A673 (cell line): ENCODE measurements at places on chromosomes 4 and X. TPM values are rescaled to one million over a fixed set of nuclear protein-coding genes. Genes with fewer than 3 reads are reported as not detected.

PRSS12 gene
- 3.1 and 4.7 TPM in 2 replicates for total RNA-seq

KLB gene
- not detected in 2 replicates for total RNA-seq

DNA sequence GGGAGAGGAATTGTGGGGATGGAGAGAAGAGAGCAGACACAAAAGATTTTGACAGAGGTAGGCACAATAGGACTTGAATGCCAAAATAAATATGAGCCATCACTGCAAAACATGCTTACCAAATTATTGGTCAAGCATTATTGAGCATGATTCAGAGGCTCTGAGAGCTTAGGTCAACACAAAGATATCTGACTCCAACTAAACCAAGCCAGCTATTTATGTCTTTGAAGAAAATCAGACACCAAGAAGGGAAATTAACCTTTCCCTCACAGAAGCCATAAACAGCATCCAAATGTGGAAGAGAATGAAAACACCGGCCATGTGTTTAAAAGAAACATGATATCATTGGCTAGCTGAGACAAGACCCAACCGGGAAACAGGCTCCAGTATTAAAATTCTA lies 323.2 kb downstream of the RAB28 start:
- DNase-seq = no peak
- no peaks in the 10 kb centered on the region for H3K4me1 ChIP-seq
- H3K4me3 ChIP-seq = no peak overlapping the region

GRCh38 chrX:111387470-111388070 lies 24.4 kb downstream of the DCX start:
- DNase-seq = no peak
- peaks cover 5% of the 10 kb centered on the region for H3K27me3 ChIP-seq
- H3K4me3 ChIP-seq = no peak overlapping the region
- no peaks in the 10 kb centered on the region for H3K36me3 ChIP-seq
- no peaks in the 10 kb centered on the region for H3K4me1 ChIP-seq

GRCh38 chrX:12229986-12230385 lies 91.7 kb downstream of the FRMPD4 start:
- H3K4me1 ChIP-seq = no peaks in the 10 kb centered on the region
- H3K36me3 ChIP-seq = no peaks in the 10 kb centered on the region
- no peak overlapping the region for H3K27ac ChIP-seq
- H3K4me3 ChIP-seq = no peak overlapping the region
- DNase-seq = no peak

- no peak for DNase-seq
- H3K4me3 ChIP-seq = no peak overlapping the region
- H3K27ac ChIP-seq = no peak overlapping the region
- H3K27me3 ChIP-seq = no peaks in the 10 kb centered on the region
- H3K4me1 ChIP-seq = no peaks in the 10 kb centered on the region
These were observed 931.7 kb downstream of the CENPC start for GRCh38 chr4:66613591-66613990.

EIF1AX gene
- total RNA-seq = 175 and 184 TPM in 2 replicates

- H3K4me3 ChIP-seq = no peak overlapping the region
- no peak overlapping the region for H3K27ac ChIP-seq
- DNase-seq = no peak
- no peaks in the 10 kb centered on the region for H3K36me3 ChIP-seq
These were observed 329.4 kb downstream of the KLHL4 start for GRCh38 chrX:87846956-87847355.

DNA sequence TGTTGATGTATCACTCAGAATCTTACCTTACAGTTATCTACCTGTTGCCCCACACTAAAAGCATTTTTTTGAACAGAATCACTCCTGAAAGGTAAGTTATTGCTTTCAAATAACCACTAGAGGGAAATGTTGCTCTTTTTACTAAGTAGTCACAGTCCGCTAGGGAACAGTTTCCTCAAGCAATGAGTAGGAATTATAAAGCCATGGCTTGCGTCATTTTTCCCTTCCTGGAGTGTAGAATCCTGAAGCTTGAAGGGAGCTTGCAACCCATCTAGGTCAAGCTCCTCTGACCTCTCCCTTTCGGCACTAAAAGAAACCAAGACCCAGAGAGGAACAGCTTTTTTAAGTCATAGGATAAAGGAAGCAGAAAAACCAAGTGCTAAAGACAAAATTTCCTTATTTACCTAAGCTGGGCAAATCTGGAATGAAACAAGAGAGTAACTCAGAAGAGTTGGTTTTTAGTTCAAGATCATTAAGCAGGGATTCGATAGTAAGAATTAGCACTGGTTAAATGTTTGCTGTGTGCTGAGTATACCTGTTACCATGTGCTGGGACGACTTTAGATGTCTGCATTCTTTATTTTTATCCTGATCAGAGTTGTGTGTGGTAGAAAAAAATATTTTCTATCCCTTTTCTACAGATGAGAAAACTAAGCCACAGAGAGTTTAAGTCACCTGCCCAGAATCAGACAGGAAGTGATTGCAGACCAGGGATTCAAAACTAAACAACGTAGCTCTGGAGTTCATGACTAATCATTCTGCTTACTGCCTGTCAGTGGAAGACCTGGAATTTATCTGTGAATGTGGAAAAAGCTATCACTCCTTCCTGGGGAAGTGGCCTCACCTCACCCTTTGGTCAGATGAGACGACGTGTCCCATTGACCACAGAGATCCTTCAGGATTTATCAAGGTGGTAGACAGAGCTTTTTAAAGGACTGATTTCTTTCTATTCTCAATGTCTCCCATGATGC lies 631.5 kb downstream of the RAB28 start:
- no peaks in the 10 kb centered on the region for H3K4me1 ChIP-seq
- no peak overlapping the region for H3K27ac ChIP-seq
- H3K36me3 ChIP-seq = no peaks in the 10 kb centered on the region
- H3K4me3 ChIP-seq = no peak overlapping the region
- H3K27me3 ChIP-seq = no peaks in the 10 kb centered on the region
- peak; percentile 78 for DNase-seq

DNA sequence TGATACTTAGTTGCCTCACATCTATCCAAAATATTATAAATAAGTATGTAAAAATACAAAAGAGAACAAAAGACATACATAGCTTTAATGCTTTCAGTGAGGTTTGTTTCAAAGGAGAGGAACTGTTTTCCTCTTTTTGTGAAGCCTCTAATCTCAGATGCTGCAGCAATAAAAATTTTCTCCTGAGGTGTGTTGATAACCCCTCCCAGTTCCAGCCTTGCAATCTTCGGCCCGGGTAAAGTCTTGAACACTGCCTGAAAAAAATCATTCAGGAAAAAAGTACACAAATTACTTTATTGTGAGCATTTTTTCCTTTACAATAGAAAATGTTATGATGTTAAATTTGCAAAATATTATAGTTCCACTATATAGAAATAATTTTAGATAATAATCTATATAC lies 8.8 kb downstream of the BBS7 start:
- no peak for DNase-seq
- H3K27ac ChIP-seq = no peak overlapping the region
- H3K27me3 ChIP-seq = no peaks in the 10 kb centered on the region
- H3K4me3 ChIP-seq = no peak overlapping the region
- no peaks in the 10 kb centered on the region for H3K4me1 ChIP-seq

MAOA gene
- 6.1 and 8.5 TPM in 2 replicates for total RNA-seq

SSX2 gene
- total RNA-seq = 0.88 and 1.9 TPM in 2 replicates
